ENCODE measurements at places on chromosomes 3 and 15. TPM values are rescaled to one million over a fixed set of nuclear protein-coding genes. Genes with fewer than 3 reads are reported as not detected.
A peak's percentile ranks its signal among the peaks of the same experiment; 100 is the strongest.

Gene FXR1
- polyA plus RNA-seq = 219 TPM

DNA sequence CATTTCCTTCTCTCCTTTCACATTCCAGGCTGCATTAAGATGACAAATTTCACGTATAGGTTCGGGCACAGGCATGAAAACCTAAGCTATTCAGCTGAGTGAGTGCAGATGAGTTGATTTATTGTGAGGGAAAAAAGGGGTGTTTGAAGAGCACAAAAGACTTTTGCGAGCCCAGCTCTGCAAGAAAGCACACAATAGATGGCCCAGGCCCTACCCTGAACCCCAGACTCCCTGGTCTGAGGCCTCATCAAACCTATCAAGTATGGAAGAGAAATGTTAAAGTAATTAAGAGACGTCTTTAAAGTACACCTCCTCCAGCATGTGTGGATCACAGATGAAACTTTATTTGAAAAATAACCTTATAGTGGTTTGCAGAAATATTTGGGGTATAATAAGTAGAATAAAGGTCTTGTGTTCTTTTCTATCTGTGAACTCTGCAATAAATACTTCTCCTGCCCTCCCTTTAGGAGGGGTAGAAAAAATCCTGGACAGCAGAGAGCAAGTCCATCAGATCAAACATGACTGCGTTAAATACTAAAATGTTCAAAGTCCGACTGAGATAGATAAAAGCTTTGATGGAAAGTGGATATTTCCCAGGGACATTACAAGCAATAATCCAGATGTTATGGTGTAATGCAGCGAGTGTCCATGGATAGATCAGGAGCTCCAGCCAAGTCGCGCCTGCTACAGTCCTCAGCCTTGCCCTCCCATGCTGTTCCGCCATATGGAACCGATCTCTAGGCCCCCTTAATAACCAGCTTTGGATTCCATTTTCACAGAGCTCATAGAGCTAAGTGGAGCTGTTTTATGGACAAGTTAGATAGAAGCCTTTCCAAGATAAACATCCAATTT is 121.5 kb downstream of the MCTP2 start:
- peak; percentile 89 for DNase-seq

- DNase-seq = no peak
Observed at GRCh38 chr3:109382588-109382987, 45.2 kb upstream of the DPPA4 start.

DNA sequence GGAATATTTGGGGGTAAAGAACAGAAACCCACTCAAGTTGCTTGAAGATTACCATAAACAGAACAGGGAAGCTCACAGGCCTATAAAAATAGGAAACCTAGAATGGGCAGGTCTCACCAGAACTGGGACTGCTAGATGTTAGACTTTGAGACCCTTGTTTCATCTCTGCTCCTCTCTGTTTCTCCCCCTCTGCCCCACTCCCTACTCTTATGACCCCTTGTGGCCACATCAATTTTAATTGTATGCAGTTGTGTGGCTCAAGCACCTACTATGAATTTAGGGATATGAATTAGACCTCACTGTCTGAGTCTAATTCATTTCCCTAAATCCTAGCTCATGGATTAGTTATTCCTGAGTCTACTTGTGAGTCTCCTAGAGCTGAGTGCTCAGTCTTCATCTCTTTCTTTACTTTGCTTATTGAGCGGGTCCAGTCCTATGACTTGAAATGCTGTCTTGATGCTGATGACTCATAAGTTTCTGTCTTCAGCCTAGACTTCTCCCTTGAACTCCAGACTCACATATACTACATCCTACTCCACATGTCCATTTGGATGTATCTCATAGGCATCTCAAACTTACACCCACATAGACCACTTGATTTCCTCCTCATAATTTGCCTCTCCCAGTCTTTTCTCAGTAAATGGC is 78.7 kb downstream of the ITPR1 start:
- DNase-seq = no peak

DNA sequence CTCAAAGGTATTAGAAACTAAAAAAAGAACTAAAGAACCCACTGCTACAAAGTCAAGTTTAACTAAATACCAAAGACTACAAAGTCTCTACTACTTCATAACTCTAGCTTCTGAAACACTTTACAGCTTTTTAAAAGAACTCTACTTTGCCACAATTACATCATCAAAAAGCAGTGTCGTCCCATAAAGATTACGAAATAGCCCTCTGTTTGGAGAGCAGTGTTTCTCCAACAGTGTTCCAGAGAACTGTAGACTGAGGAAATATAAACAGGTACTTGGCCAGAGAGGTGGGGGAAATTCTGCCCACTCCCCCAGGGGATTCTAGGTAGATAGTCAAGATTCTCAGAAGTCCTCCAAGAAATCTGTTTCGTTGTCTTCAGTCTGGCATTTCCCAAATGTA is 225.6 kb downstream of the PDZRN3 start:
- no peak for DNase-seq

- DNase-seq = no peak
Observed at GRCh38 chr3:10930666-10931040, 61.9 kb upstream of the SLC6A1 start.

Measured in renal pelvis (tissue), 12 donors.